ENCODE measurements at places on chromosomes 2 and 18.

DNA sequence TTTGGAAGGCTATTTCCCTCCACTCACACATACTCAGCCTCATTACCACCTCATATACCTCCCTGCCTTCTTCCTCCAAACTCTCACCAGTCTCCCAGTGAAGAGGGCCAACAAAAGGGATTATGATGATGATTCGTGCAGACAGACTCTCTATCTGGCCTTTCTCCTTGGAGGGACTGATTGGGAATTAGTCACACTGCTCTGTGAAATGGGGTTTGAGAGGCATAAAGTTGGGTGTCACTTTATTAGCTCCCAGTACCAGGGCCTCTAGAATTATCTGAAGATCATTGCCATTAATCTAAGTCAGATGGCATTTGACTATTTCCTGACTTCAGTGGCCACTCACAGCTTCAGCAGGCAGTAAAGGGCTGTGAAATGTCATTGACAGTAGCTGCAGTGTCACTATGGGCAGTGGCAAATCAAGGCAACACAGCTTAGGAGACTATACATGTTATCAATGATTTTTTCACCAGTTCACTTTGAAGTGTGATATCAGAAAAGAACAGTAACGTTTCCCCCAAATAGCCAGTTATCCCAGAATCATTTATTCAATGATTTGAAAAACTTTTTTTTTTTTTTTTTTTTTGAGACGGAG, 17.4 kb downstream of the CNRIP1 start:
- no peak for DNase-seq

- no peak for DNase-seq
Measured at GRCh38 chr2:135311268-135311667, 219.8 kb downstream of the ZRANB3 start.

GRCh38 chr2:12035029-12035720, 288.7 kb downstream of the LPIN1 start:
- no peak for DNase-seq

DNA sequence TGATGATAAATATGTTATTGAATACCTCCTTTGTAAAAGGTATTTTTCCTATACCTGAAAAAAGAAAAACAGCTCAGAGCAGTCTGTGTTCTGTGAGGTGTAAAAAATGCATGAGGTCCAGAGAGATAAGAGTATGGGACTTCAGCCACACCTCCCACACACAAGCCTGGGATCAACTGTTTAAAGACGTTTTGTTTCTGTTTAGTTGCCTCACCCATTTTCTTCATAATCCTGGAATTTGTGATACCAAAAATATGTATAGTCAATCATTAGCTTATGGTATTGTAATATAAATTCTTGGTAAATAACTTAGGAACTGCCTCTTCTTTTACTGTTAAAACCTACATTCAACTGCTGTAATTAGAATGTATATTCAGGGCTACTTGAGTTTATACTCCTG, 1322.9 kb upstream of the TMEFF2 start:
- DNase-seq: no peak

DNA sequence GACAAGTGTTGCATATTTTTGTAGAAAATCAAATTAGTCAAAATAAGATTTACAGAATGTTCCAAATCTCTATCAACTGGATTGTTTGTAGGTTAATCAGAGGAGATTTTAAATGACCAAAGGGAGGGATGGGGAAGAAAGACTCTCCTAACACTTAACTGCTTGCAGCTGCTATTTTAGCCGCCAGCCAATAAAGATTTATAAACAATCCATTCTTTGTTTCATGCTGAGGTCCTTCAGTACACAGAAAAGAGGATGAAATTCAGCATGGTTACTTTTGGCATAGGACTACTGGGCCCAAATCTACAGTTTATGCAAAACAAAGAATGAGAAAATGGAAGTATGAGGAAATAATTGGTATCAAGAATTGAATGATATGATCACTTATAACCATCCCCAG, 86.4 kb upstream of the FN1 start:
- DNase-seq: no peak

- no peak for DNase-seq
Measured at GRCh38 chr18:46474487-46475389, 182.3 kb downstream of the LOXHD1 start.

DNA sequence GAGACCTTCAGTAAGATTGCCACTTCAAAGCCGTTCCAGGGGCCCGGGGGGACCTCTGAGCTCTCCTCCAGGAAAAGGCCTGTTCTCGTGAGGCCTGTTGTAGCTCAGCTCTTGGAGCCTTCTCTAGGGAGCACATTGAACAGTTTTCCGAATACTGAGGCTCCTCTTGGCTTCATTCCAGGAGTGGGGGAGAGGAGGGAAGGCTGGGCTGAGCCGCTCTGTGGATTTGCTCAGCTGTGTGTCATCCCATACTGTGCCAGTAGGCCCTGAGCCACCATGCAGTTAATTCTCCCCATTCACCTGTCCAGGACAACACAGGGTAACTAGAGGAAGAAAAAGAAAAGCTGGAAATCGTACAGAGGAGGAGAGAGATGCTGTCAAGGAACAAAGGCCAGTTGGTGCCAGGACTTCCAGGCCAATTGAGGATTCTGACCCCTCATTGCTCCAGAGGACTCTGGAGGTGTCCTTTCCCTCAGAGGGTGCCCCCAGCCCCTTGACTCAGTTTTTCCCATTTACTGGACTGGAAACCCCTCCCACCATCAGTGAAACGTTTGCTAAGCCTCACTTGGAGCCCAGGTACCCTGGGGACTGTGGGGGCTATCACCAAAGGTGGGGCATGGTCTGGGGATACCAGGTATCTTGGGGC, 41.4 kb downstream of the HS1BP3 start:
- DNase-seq: no peak

DNA sequence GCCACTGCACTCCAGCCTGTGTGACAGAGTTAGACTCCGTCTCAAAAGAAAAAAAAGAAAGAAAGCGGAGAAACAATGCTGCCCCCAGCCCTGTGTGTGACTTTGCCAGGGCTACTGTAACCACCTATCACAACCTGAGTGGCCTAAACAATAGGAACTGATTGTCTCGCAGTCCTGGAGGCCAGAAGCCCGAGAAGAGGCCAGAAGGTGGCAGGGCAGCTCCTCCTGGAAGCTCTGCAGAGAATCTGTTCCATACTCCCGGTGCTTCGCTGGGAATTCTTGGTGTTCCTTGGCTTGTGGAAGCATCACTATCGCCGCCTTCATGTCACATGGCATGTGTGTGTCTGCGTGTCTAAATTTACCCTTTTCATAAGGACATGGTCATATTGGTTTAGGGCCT, 14.4 kb upstream of the RAB17 start:
- DNase-seq: peak; percentile 62

DNA sequence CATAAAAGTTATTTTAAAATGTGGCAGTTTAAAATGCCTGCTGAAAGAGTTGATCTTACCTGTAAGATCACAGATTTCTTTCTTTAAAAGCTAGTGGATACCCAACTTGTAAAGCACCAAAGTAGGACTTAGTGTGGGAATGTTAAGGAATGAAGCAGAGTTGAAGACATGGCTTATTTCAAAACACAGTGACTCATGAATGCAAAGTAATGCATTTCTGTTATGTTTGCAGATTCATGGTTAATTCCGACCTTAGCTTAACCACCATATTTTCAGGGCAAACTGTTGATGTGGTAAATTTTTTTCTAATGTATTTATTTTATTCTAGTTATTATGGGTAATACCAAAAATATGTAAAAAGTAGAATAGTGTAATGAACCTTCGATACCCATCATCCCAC, 206.8 kb upstream of the FOSL2 start:
- no peak for DNase-seq

GRCh38 chr18:45085916-45086624, 405.4 kb downstream of the SETBP1 start:
- DNase-seq: no peak

DNA sequence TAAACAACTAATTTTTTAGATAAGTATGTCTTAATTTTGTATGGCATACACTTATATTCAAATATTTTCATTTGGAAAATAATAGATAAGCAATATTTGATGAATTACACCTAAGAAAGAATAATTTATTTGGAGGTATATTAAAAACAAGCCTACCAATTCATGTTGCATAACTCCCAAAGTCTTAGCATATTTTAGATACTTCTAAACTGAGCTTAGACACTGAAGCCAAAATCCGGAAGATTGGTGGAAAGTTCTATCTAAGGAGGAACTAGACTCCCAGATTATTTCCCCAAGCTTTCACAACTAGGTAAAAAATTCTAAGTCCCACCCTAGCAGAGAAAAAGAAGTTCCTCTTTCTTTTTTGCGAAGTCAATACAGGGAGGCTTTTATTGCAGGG, 221.0 kb upstream of the MMADHC start:
- no peak for DNase-seq

Measured in body of pancreas (tissue), 4 donors.